ENCODE measurements at places on chromosomes 1 and 21.

DNA sequence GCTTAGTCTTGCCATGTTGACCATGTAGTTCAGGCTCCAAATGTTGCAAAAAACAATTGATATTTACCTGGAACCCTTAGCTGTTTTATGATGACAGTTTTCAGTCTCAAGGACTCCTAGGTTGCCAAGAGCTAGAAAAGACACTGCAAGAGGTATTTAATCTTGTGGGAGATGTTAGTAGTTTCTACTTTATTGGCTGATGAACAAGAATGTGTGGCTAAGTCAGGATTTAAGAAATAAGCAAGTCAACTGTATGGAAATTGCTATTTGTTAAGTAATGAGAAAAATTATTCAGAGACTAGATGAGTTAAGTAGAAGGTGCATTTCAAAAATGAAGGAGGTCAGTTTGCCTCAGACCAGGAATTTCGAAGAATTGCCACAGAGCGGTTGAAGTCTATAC, 639.7 kb upstream of the USP24 start:
- DNase-seq, result no peak
- H3K27ac ChIP-seq, result no peak overlapping the region
- no peaks in the 10 kb centered on the region for H3K36me3 ChIP-seq
- peaks cover 2% of the 10 kb centered on the region for H3K27me3 ChIP-seq
- H3K4me3 ChIP-seq, result no peak overlapping the region
- no peaks in the 10 kb centered on the region for H3K4me1 ChIP-seq

DNA sequence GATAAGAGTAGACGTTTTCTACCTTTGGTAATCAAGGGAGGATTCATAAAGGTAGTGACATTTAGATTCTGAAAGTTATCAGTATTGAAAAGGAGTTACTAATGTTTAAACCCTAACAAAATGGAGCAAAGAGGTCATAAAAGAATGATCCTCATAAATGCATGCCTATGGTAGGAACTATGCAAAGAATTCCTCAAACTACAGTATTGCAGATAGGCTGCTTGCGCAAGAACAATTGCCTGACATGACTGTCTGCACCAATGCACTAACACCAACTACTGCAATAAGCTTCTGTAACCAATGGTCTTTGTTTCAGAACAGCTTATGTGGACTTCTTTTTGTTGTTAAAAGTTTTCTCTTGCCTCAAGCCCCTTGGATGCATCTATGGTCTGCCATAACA, 597.3 kb upstream of the ADGRL4 start:
- no peak for DNase-seq
- H3K4me1 ChIP-seq, result no peaks in the 10 kb centered on the region
- no peak overlapping the region for H3K27ac ChIP-seq
- H3K27me3 ChIP-seq, result no peaks in the 10 kb centered on the region
- H3K4me3 ChIP-seq, result no peak overlapping the region
- no peaks in the 10 kb centered on the region for H3K36me3 ChIP-seq

GRCh38 chr1:53652441-53653199, 86.3 kb downstream of the GLIS1 start:
- peaks cover 20% of the 10 kb centered on the region for H3K27me3 ChIP-seq
- no peaks in the 10 kb centered on the region for H3K4me1 ChIP-seq
- H3K4me3 ChIP-seq, result no peak overlapping the region
- H3K27ac ChIP-seq, result no peak overlapping the region

DNA sequence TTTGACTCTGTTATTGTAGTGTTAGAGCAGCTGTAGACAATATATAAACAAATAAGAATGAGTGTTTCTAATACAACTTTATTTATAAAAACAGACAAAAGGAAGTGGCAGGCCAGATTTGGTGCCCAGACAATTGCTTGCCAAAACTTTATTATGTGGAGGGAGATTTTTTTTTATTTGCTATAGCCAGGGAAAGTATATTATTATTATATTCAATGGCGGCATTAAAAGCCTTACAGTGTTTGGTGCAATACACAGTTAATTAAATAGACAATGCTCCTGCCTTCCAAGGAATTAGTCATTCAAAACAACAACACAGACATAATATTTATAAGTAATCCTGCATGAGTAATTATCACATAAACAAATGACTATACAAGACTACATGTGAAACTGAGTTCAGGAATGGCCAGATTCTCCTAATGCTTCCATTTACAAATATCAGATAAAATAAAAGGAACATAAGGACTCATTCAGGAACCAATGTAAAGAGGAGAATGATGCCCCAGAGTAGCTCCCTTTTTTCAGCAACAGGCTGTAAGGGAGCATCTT, 10.6 kb upstream of the RC3H1 start:
- no peak overlapping the region for H3K4me3 ChIP-seq
- no peak for DNase-seq
- no peak overlapping the region for H3K27ac ChIP-seq
